Islet precursor cell (in vitro differentiated cells): ENCODE measurements at places on chromosomes 6 and 20.

- peak; percentile 95 for DNase-seq
These were observed 18.7 kb downstream of the SERPINB6 start for GRCh38 chr6:2952557-2953095.

- no peak for DNase-seq
These were observed 540.5 kb upstream of the JAG1 start for GRCh38 chr20:11214256-11214840.

DNA sequence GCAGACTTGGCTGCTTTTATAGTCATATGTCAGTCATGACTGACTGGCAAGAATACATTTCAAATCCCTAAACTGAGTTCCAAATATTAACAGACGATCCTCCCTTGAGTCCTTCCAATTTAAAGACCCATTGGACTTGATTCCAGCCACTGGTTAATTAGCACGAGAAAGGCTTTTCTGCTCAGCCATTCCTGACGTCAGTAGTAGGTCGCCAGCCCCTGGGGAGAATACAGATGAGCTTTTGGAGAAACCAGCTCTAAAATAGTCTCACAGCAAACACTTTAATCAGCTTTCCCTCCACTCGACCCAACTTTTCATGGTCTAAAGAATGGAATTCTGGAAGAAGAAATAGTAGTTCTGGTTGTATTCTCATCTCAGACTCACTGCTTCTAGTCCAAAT lies 91.6 kb downstream of the SLC22A3 start:
- DNase-seq = no peak

DNA sequence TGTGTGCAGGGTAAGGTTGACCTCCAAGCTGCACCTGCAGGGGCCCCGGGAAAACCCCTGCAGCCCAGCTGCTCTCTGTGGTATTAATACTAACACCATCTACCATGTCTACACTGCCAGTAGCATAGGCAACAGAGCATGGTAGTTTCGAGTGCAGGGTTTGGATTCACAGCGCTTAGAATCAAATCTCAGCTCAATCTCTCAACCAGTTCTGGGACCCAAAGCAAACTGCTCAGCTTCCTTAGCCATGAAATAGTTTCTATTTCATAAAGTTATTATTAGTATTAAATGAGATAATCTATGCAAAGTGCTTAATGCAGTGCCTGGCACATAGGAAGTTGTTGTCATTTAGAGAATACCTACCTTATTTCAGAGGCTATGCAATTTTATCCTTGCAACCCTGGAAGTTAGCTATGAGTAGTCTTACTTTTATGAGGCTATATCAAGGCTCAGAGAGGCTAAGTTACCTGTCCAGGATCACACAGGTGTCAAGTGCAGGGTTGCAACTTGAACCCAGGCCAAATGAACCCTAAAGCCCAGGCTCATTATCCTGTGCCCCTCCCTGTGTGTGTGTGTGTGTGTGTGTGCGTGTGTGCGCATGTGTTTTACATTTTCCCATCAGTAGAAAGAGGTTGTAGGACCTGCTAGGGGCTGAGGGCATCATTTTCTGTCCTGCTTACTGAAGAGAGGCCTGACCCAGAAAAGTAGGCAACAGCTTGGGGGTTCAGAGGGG lies 27.6 kb upstream of the MRPS18A start:
- no peak for DNase-seq

DNA sequence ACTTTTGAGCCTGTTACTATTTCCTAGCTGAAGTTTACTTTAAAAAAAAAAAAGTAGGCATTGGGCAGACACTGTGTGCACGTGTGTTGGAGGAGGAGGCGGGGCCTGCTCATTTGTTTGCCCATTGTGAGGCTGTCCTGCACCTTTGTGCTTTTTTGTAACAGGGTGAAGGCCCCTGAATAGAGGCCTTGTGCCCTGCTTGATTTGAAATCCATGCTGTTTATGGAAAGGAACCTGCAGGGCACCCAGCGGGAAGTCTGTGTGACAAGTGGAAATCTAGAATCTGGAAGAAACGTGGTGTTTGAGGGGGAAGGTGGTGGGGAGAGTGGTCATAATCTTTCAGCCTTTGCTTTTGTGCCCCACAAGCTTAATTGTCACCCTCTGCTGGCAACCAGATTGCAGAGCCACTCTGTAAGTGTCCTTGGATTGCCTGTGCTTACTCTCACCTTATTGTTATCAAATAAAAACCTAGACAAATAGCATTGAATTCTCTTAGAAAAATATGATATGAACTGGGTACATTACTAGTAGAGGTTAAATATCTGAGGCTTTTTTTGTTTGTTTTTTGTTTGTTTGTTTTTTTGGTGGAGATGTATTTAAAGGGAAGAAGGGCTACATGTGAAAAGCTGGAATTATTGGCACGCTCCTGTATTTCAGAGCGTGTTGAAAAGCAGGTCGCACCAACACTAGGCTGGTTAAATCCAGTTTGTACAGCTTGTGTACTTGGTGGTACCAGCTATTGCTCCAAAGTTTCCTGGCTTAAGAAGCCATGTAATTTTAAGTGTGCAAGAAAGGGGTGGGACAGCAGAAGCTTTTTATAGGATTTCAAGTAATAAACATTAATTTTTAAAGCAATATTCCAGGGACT lies 156.3 kb downstream of the ARID1B start:
- no peak for DNase-seq

DNA sequence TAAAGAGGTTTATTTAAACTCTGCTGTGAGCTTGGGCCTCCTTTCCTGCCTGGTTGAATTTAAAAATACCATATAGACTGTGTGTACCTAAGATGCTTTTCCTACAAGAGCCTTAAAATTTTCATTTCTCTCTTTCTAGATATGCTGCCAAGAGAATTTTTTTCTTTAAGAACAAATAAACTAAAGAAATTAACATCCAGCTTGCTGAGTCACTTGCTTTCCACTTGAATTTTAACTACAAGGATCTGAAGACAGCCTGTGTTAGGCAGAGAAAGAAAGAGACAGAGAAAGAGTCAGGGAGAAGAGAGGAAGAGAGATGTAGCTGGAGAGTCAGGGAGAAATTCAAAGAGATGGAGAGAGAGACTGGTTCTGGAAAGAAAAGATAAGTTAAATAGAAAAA lies 18.3 kb upstream of the SNAP25 start:
- DNase-seq = no peak

DNA sequence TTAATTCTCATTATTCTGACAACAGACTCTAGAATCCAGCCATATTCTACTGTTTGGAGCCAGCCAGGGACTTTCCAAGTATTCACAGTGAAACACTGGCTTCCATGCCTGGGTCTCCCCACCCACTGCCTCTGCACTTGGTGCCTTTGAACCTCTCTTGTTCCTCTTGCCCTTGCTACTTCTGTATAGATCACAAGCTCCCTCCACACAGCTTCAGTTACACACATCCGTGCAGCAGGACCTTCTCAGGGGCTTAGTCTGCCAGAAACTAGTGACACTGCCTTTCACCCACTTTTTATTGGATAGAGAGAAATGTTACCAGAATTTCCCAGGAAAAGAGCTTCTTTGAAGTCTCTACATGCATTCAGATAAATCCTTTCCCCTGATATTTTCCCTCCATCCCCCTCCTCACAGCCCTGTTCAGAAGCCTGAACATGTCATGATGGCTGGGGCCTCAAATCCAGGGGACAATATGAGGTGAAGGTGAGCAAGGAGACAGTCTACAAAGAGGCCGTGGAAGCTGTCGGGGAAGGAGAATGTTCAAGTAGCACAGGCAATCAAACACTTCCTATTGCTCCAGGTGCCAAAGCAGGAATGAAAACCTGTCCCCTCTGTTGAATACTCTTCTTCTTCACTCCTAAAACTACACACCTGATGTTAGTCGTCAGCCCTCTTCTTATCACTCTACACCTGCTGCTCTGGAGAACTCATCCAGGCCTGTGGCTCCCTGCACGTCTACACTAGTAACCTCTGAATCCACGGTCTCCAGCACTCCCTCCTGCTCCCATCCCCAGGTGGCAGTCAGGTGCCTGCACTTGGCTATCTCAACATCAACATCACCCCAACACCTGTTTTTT lies 20.2 kb upstream of the HLA-DOA start:
- no peak for DNase-seq

GRCh38 chr6:146795479-146796133 lies 196.8 kb downstream of the ADGB start:
- DNase-seq = no peak

DNA sequence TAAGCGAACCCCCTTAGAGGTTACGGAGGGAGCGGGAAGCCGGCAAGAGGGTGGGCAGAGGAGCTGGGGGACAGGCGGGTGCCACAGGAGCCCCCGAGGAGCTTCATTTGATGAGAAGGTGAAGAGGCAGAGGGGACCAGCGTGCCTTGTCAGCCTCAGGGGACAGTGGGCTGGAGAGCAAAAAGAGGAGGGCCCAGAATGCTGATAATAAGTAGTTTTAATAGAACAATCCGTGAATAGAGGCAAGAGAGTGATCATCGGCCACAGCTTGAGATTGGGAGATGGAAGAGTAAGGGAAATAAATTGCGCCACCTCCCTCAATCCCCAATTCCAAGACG lies 1.3 kb downstream of the COL19A1 start:
- DNase-seq = no peak

- DNase-seq = no peak
These were observed 498.8 kb upstream of the POU3F2 start for GRCh38 chr6:98335594-98335993.

GRCh38 chr20:14720251-14720650 lies 382.8 kb upstream of the FLRT3 start:
- no peak for DNase-seq

GRCh38 chr6:6696867-6697531 lies 108.5 kb downstream of the LY86 start:
- DNase-seq = peak; percentile 89

- peak; percentile 52 for DNase-seq
These were observed 800.1 kb upstream of the CITED2 start for GRCh38 chr6:140174524-140174923.

- peak; percentile 74 for DNase-seq
These were observed 23.8 kb downstream of the PRSS35 start for GRCh38 chr6:83536034-83536646.

GRCh38 chr6:134235937-134236751 lies 81.8 kb downstream of the SGK1 start:
- no peak for DNase-seq

- DNase-seq = peak; percentile 93
These were observed at the start of gene GNAS-AS1 for GRCh38 chr20:58850693-58851174. Gene GNAS-AS1 (minus strand): TSS chr20:58850902.

- no peak for DNase-seq
These were observed 545.8 kb downstream of the MMUT start for GRCh38 chr6:48917233-48917632.

DNA sequence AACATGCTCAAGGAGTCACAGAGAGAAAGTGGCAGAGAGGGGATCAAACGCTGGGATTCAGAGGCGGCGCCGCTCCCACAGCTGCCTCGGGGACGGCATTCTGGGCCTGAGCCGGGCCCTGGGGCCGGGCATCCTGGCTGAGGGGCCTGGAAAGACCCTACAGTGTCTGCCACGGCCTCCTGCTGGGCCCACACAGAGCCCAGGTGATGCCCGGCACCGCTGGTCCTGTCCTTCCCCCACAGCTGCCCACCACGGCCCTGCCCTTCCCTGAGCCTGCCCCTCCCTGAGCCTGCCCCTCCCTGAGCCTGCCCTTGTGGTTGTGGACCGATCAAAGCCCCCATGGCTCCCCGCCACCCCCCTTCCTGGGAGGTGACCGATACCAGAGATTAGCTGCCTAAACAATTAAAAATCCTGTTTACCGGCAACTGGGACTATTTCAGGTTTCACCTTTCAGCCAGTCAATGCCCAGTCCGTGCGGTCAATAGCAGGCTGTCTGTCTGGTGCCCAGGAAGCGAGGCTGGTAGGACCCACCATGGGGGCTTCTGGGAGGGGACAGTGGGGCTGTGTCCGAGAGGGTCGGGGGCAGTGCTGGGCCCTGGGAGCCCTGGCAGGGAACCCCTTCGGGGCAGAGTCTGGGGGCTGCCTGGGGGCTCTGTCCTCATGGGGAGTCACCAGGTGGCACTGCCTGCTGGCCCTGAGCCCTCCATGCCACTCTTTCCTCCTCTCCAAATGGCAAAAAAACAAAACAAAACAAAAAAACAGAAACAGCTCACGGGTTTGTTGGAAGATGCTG lies 55.4 kb upstream of the GATA5 start:
- no peak for DNase-seq

GRCh38 chr20:53126185-53126584 lies 154.0 kb downstream of the TSHZ2 start:
- DNase-seq = no peak

DNA sequence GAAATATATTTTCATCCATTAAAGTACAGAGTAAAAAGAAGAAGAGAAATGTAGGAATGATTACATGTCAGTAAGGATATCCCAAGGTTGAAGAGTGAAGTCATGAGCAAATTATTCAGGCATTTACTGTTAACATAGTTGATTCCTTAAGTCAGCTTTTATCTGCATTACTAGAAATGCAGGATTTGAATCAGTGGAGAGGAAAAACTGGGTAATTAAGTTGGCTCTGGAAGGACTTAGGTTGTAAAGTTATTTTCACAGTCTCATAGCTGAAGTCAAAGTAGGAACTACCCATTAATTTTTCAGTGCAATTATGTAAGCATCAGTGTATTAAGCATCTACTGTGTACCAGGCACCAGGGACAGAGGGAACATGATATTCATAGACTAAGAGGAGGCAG lies 7.8 kb downstream of the NAA20 start:
- DNase-seq = no peak

- no peak for DNase-seq
These were observed 171.2 kb upstream of the THBS2 start for GRCh38 chr6:169424821-169425240.

DNA sequence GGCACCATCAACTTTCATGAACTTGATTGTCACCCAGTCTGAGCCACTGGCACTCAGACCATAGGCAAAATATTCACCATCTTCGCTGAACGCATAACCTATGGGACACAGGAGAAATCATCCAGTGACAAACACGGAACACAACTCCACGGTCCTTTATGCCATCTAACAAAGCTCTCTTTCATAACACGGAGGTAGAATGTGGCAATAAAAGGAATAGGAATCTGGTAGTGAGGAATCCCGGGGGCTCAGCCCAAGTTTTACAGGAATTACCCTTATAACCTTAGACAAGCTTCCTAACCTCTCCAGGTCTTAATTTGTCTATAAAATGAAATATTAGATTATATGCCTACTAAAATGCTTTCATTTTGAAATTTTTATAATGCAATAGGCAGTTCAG lies 29.4 kb downstream of the PREP start:
- no peak for DNase-seq

DNA sequence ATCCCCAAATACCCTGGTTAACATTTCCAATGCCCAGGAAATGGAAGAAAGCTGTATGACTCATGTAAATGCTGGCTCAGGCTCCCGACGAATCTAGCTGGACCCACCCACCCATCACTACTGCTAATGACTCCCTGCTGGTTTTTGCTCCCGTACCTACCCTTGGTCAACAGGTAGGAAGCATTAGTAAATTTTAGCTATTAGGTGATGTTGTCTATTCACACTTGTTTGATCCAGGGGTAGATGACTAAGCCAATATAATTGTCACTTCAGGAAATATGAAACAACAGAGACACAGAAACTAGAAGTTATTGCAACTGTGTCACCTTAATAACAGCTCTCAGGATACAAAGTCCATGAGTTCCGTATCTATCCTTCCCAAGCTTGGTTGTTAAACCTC lies 94.4 kb upstream of the BEND6 start:
- DNase-seq = peak; percentile 64

DNA sequence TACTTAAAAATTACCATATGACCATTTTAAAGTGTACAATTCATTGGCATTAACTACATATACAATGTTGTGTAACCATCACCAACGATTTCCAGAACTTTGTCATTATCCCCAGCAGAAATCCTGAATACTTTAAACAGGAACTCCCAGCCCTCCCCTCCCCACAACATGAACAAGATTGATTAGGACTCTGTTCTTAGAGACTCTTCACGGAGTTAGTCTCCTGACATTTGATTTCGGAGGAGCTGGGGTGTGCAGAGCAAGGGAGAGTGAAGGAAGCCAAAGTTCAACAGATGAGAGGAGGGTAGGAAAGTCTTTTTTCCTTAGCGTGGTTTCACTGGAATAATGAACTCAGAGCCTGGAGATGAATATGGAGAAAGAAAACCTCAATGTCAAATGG lies 17.2 kb upstream of the QKI start:
- no peak for DNase-seq
